Stimulated activated CD4-positive, alpha-beta T cell treated with anti-CD3 and anti-CD28 coated beads, Interleukin-4, amount 100 ng/mL, for 4 hours (primary cell): ENCODE measurements at places on chromosomes 6 and 20.

DNA sequence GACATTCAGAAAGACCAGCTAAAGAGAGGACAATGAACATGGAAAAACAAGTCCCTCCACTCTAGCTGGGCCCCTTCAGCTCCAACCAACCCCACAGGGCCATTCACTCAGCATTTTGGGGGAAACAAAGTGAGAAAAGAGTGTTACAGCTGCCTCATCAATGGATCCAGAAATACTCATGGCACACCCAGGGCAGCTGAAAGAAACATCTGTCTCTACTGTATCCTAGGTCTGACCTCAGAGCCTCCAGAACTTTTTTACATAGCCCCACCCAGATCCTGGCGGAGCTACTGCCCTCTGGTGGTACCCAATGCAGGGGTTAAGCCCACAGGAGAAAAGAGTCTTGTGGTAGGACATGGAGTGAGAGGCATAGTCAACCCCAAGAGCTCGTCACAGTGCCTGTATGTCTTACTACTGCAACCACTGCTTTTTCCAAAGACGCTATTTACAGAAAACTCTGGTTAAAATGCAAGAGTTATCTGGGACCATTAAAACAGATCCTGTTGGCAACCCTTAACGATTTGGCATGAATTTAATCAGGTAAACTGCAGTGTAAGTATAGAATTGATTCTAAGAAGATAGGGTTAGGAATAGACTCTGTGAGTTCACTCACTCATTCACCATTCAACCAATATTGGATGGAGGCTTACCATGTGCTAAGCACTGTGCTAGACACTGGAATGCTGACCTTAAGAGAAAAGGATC is 37.4 kb upstream of the FAM83C start:
- DNase-seq, result no peak

DNA sequence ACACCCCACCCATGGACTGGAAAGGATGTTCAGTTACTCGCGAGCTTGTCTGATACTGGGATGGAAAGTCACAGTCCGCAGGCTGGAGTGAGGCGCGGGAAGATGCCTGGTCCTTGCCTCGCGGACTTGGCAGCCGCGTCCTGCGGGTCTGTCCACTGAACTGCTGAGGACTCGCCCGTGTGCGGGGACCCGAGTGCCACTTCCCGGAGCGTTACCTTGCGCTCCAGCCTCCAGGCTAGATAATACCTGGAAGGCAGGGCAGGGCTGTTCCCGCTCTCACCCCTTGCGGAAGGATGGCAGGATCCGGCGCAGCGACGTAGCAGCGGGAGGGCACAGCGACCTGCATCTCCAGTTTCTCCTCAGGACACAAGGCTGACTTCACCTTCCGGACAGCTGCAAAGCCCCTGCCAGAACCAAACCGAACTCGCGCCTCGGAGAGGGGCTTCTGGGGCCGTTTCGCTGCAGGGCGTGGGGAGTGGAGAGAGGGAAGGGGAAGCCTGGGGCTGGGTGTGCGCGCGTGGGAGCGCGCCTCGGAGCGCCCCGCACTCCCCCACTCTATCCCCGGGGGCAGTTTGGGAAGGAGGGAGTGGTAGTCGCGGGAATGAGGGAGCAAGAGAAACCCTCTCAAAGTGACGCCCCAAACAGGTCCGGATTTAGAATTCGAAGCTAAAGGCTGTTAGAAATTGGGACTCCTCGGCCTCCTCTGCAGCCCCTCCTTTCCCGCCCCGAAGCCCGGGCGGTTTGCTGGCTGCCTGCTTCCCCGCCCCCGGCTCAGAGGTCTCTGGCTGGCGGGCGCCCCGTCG is at the start of gene KCNQ5:
Gene KCNQ5, plus strand, starts transcription at position 774 of the 803 bp plus-strand sequence.
- peak; percentile 18 for DNase-seq

DNA sequence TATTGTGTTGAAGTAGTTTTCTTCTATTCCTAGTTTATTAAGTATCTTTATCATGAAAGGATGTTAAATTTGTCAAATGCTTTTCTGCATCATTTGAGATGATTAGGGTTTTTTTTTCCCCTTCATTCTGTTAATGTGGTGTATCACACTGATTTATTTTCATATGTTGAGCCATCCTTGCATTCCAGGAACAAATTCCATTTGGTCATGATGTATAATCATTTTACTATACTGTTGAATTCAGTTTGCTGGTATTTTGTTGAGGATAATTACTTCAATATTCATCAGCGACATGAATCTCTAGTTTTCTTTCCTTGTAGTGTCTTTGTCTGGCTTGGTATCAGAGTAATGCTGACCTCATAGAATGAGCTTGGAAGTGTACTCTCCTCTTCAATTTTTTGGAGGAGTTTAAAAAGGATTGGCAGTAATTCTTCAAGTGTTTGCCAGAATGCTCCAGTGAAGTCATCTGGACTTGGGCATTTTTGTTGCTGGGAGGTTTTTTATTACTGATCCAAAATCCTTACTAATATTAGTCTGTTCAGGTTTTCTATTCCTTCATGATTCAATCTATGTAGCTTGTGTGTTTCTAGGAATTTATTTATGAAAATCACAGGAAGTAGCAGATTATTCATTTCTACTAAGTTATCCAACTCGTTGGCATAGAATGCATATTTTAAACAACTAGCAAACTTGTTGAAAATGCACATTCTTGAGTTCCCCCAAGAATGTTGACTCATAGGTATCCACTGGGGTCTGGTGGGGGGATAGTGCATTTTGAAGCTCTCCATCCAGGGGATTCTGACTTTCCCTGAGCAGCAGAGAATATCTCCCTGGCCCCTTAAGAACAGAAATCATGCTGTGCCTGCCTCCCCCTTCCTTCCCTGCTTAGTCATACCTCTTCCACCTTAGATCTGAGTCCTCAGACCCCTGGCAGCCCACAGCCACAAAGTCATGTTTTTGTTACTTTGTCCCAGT is 187.1 kb downstream of the BMP7 start:
- DNase-seq, result no peak

DNA sequence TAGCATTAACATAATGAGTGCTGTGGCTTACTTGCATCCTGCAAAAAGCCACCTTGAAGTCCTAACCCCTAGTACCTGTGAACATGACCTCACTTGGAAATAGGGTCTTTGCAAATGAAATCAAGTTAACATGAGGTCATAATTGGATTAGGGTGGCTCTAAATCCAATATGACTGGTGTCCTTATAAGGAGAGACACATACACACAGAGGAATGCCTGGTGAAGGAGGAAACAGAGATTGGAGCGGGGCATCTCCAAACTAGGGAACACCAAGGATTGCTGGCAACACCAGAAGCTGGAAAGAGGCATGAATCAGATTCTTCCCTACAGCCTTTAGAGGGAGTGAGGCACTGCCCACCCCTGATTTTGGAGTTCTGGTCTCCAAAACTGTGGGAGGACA is 17.6 kb upstream of the RPS6KA2 start:
- DNase-seq, result no peak

DNA sequence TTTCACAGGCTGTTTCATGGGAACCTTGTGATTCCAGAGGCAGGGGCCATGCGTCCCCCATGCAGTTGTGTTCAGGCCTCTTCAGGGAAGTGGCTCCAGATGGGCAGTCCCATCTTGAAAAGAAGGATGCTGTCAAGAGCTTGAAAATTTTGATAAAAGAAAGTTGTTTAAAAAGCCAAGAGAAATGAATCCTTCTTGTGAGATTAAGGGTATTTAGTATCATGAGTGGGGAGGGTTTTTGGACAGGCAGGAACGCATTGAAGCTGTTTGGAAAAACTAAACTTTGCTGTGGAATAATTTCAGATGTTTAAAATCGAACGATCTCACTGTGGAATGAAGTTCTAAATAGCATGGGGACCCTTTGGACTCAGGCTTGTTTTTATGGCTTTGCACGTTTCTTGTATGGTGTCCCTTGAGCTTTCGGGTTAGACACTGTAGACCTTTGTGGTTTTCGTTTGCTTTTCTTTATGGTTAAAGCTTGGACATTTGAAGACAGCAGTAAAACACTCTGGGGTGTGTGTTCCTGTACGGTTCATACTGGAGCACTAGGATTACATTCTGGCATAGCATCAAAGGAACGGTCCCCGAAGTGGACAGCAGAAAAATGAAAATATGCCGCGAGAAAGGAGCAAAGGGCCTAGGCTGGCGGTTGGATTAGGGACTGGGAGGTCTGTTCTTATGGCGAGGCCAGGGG is 18.2 kb downstream of the KIF25 start:
- no peak for DNase-seq

GRCh38 chr20:63682384-63683139 is 13.9 kb upstream of the TNFRSF6B start:
- no peak for DNase-seq

GRCh38 chr20:60658681-60659080 is 593.4 kb upstream of the CDH4 start:
- DNase-seq, result no peak

- DNase-seq, result no peak
These were observed 14.2 kb downstream of the CHD6 start for GRCh38 chr20:41604002-41604401.

DNA sequence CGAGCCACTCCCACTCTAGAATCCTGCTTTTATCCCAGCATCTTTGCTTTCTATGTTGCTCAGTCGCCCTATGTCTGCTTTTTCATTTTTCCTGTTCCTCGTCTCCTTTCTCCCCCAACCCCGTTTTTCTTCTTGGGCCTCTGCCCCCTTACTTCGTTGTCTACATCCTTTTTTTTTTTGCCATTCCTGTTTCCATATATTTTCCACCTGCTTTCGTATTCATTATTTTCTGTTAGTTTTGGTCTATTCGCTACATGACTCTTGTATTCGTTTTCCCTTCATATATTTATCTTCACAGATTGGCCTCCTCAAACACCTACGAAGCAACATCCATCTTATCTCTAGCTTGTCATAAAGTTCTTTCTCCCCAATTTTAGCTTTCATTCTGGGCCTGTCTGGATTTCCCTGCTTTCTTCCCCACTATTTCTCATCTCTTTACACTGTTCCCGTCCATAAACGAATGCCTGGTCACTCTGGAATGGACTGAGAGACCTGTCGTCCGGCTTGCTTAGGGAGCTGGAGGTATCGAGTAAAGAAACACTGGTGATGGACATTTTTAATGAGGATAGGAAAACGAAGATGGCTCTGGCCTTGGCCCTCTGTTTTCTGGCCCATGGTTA is 915 bp downstream of the PRRC2A start:
- no peak for DNase-seq

- DNase-seq, result no peak
These were observed 547.8 kb downstream of the PTPRT start for GRCh38 chr20:42641886-42642285.

- DNase-seq, result no peak
These were observed 412.4 kb downstream of the ARHGAP18 start for GRCh38 chr6:129297592-129297991.

DNA sequence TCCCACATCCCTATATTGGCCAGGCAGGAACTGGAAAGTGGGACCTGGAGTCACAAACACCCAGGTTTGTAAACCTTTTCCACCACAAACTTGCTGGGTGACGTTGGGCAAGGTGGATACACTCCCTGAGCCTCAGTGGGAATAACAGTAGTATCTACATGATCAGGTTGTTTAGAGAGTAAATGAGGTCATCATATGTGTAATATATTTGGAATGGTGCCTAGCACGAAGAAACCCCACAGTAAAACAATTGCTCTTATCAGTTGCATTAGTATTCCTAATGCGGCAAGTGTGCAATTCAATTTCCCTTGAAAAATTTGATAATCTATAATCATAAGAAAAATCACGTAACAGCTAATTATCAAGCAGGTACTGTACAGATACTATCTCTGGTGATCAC is 51.9 kb downstream of the HIVEP2 start:
- DNase-seq, result no peak

- DNase-seq, result no peak
These were observed 149.7 kb downstream of the PLCB4 start for GRCh38 chr20:9218531-9218961.

GRCh38 chr20:10672624-10673127 is 1.1 kb downstream of the JAG1 start:
- no peak for DNase-seq

GRCh38 chr20:10769700-10770099 is 95.9 kb upstream of the JAG1 start:
- DNase-seq, result no peak

- DNase-seq, result no peak
These were observed 205.7 kb downstream of the ATXN1 start for GRCh38 chr6:16555550-16555949.

DNA sequence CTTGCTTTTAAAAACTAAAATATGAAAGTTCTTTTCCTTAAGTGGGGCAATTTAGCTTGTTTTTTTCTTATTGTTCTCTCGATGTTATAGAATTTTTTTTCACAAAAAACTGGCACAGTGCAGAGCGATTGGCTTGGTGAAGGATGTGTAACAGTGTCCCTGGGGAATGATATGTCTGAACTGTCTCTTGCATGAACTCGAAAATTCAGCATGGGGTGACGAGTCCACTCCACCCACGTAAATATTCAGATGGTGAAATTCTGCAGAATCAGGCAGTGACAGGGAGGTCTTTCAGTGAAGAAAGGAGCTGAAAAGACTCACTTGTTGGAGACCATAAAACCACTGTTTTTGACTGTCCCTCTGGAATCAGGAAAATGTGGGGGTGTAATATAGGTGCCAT is 505.3 kb downstream of the MMUT start:
- DNase-seq, result no peak

- DNase-seq, result peak; percentile 14
These were observed 5.5 kb upstream of the SOX4 start for GRCh38 chr6:21587961-21588480.

DNA sequence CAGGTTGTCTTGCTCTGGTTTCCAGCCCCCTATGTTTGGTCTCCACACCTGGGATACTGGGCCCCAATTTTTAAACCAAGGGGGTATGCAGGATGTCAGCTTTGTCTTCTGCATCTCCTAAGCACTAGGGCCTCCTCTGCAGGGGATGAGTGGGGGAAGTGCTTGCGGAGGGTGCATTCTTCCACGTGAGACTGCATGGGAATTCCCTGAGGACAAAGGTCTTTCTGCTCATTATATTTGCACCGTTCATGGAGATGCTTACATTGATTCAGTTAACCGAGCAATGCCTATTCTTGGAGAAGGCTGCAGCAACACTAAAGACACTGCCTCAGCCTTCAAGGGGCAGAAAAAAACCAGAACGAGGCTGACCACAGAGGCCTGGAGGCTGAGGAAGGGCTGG is 45.4 kb downstream of the RAB44 start:
- DNase-seq, result no peak

GRCh38 chr6:43724354-43724753 is 36.8 kb upstream of the MRPS18A start:
- no peak for DNase-seq

DNA sequence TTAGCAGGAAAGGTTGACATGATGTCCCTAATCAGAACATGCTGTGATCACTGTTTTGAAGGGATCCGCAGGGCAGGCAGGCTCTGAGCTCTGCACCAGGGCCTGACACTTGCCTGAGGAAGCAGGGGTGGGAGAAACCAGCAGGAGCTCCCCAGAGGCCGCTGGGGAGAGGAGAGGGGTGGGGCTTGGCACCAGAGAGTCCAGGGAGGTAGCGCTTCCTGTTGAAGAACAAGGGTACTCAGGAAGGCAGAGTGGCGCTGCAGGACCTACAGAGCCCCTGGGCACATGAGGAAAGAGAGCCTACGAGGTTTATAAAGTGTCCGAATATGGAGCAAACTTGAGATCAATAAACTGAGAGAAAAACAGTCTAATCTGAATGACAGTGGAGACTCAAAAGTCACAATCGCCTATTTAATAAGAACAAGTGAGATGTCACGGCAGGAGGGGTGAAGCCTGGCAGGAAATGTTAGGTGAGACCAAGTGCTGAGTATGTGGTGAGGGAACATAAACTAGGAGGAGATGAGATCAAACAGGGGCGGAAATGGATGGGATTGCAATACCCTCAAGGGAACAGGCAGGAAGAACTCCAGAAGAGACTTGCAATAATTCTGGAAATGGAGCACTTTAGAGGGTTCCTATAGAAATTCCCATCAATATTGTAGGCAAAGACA is 5.8 kb upstream of the TBXT start:
- no peak for DNase-seq
